MG63 (cell line): ENCODE measurements at places on chromosomes 4 and X. TPM values are rescaled to one million over a fixed set of nuclear protein-coding genes. Genes with fewer than 3 reads are reported as not detected.

The RAB39B gene
- total RNA-seq, result 1.6 and 1.7 TPM in 2 replicates

The AVPR2 gene
- total RNA-seq, result 0.27 TPM in 1 of 2 replicates, not detected in the other

The ART3 gene
- total RNA-seq, result not detected in 2 replicates

The VCX3B gene
- not detected in 2 replicates for total RNA-seq

The SHROOM4 gene
- total RNA-seq, result 0.03 and 0.15 TPM in 2 replicates

GRCh38 chr4:5899396-5899795 is 6.5 kb upstream of the CRMP1 start:
- DNase-seq, result no peak

- no peak for DNase-seq
Measured at GRCh38 chrX:46311581-46312120, 233.6 kb downstream of the ZNF674 start.

GRCh38 chrX:149275836-149276235 is 229.3 kb downstream of the IDS start:
- DNase-seq, result no peak

GRCh38 chrX:70038515-70038914 is 11.2 kb downstream of the AWAT2 start:
- no peak for DNase-seq

DNA sequence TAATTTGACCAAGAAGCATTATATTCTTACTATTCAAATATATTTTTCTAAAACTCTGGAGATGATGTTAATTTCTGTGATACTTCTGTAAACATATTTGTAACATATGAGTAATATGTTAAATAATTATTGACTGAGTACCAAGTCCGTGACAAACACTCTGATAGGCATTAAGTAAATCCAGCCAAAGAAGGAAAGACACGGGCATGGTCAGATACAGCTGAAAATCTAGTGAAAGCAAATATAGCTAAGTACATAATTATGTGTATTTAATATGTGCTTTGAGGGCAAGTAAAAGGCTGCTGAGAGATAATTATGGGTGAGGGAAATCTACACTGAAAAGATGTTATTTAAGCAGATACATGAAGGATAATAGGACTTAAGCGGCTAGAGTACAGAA is 1263.6 kb upstream of the ADGRL3 start:
- DNase-seq, result no peak

GRCh38 chr4:6110681-6111353 is 89.5 kb downstream of the JAKMIP1 start:
- DNase-seq, result no peak

GRCh38 chrX:31350808-31351074 is 278.9 kb upstream of the FTHL17 start:
- no peak for DNase-seq

DNA sequence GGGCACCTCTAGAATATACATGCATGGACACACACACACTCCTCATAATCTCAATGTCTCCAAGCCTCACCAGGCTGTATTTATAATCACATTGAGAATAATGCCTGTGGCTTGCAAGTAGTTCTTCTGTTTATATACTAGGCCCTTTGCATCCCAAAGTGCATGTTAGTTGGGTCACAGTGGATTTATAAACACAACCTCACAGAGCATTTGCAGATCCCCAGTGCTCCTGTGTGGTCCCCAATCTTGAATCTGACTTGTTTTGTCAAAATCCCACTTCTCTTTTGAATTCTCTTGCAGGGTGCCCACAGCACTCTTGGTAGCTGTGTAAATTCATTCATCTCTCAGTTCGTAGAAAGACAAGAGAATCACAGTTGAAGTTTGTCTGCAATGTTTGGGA is 49.6 kb upstream of the PROM1 start:
- no peak for DNase-seq

DNA sequence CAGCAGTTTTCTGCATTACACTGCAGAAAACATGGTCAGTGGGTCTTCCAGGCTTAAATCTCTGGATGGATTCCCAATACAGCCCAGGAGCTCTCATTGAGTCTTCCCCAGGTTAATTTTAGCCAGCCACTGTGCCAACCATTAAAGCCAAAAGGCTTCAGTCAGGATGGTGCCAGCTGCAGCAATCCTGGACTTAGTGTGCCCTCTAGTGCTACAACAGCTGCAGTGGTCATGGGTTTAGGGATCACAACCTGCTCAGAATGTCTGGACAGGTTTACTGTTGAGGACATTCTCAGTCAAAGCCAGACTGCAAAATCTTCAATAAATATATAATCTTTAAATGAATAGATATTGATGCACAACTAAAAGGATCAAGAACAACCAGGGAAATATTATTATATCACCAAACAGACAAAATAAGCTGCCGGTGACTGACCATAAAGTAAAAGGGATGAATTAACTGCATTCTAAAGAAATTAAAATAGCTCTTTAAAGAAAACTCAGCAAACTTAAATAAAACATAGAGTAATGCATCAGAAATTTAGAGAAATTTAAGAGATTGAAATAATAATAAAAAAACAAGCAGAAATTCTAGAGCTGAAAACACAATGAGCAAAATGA is 639.9 kb downstream of the SPOCK3 start:
- DNase-seq, result peak; percentile 61
